ENCODE measurements at places on chromosomes 1 and 21.
A peak's percentile ranks its signal among the peaks of the same experiment; 100 is the strongest.

GRCh38 chr1:37795340-37796125, 1.9 kb downstream of the MANEAL start:
- DNase-seq: peak; percentile 71

GRCh38 chr1:109113590-109114341, at the start of gene ELAPOR1:
ELAPOR1 (plus strand) TSS chr1:109114115; CDS start chr1:109114184, 69 bp downstream.
- peak; percentile 89 for DNase-seq

DNA sequence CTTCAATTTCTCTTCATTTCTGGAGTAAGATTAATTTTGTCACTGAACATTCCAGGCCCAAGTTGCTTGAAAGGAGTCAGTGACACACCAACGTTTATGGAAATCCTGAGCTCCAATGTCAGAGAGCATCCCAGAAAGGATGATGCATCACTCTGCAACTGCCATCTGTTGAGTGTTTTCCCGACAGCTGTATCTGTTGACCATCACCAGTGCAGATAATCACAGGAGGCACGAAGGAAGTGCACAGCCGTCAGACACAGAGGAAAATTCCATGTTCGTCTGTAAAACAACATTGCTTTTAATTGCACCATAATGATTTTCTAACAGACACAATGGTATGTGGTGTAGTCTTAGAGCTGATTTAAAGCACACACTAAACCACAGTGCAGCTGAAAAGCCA, 376.7 kb upstream of the ADGRL2 start:
- no peak for DNase-seq

- peak; percentile 60 for DNase-seq
These were observed 10.7 kb downstream of the RAB42 start for GRCh38 chr1:28602536-28603439.

- DNase-seq: peak; percentile 87
These were observed at the start of gene ILDR2 for GRCh38 chr1:166975361-166976129. ILDR2 (minus strand) TSS chr1:166975540; CDS start chr1:166975268, 272 bp downstream.

- no peak for DNase-seq
These were observed 2.2 kb downstream of the PGBD5 start for GRCh38 chr1:230423951-230424350.

DNA sequence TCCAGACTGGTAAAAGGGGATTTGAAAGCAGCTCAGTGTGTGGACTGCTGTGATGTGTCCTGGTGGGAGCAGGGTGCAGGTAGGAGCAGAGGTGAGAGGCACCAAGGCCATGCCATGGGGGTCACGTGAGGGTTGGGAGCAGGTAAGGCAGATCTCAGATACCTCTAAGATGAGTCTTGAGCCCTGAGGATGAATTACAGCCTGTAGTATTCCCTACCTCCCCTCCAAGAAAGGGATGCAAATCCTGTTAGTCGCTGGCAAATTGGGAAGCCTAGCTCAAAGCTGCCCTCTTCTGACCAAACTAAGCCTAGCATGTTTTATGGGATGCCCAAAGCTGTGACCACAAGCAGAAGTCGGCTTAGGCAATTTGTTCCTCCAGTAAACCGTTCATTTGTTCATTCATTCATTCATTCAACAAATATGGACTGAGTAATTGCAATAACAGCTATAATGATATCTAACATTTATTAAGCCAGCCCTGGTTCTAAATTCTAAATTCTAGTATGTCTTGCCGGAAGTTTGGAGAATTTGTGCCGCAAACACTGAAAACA, 3.9 kb upstream of the NUAK2 start:
- peak; percentile 71 for DNase-seq

DNA sequence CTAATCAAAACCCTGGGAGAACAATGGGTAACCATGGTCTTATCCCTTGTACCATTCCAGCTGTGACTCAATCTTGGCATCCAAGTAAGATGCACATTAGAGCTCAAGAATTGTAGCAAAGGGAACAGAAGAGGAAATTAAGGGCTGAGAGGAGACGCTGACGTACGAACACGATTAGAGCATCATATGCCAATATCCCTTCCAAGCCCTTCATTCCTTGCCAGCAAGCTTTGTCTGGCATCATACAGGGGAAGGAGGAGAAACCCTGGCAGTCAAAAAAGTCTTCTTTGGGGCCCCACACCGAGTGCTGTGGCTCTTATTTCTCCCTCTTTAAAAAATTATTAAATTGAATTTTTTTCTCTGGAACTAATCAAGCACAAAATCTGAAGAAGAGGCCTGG, 120.9 kb downstream of the ASTN1 start:
- DNase-seq: no peak
